LoVo (cell line): ENCODE measurements at places on chromosomes 16 and 17.

DNA sequence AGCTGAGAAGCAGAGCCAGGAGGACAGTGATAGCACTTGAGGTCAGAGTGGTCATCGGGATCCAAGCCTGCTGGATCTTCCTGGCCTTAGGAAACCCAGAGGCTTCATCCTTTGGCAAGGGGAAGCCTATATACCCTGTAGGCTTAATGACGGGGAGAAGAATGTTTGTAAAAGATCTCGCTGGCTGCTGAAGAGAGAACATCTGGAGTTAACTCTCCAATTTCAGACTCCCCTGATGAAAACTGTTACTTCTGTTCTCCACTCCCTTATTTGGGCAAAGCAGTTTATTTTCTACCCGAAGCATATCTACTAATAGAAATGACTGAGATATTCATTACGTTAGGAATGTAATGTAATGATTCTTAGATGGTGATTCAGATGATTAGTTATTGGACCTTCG lies 487.0 kb downstream of the CDH13 start:
- no peak for DNase-seq

GRCh38 chr16:79006765-79007164 lies 593.8 kb downstream of the MAF start:
- no peak for DNase-seq

GRCh38 chr16:30472328-30472942 lies at the start of gene ITGAL:
ITGAL (plus strand) TSS chr16:30472742; CDS start chr16:30472838, 96 bp downstream.
- DNase-seq: no peak

GRCh38 chr16:85504242-85504641 lies 108.9 kb upstream of the GSE1 start:
- DNase-seq: no peak

GRCh38 chr17:64788286-64789060 lies 126.4 kb upstream of the SMURF2 start:
- no peak for DNase-seq

GRCh38 chr16:2953706-2954627 lies 10.1 kb upstream of the KREMEN2 start:
- no peak for DNase-seq

- no peak for DNase-seq
Observed at GRCh38 chr16:17238285-17239028, 232.3 kb downstream of the XYLT1 start.

DNA sequence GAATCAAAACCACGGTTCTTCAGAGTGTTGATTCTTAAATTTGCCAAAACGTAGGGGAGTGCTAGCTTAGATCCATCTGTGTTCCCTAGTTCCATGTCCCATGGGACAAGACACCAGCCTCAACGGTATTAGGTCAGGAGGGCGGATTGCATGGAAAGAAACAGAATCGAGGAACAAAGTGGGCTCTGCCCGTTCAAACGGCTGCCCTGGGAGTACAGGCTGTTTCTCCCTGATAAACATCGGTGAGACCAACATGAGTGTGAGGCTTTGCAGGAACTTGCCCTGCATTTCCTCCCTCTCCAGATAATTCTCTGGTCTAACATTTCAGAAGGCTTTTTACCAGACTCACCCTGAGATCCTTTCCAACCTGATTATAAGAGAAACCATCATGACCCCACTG lies 82.2 kb downstream of the MRM3 start:
- DNase-seq: no peak

DNA sequence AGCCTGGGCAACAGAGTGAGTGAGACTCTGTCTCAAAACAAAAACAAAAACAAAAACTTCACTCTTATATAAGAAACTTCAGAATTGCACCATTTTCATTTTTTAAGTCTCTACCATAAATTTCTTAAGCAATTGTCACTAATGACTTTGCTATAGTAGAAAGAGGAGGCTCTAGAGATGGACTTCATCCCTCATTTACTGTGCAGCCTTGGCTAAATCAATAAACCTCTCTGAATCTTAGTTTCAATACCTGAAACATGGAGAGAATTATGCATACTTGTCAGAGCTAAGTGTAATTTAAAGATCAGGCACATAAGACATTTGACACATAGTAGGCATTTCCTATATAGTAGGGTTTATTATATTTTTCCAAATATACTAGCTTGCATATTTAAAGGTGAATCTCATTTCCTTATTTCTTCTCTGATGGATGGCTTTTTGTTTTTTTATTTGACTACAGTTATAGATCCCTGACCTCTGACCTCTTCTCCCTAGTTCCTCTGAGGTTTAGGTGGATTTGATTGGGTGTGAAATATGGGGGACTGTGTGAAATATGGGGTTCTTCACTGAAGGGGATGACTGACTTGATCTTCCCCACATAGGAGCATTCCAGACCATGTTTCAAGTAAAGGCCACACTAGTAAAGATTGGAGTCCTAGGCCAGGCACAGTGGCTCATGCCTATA lies 2.7 kb downstream of the CCL5 start:
- DNase-seq: no peak

DNA sequence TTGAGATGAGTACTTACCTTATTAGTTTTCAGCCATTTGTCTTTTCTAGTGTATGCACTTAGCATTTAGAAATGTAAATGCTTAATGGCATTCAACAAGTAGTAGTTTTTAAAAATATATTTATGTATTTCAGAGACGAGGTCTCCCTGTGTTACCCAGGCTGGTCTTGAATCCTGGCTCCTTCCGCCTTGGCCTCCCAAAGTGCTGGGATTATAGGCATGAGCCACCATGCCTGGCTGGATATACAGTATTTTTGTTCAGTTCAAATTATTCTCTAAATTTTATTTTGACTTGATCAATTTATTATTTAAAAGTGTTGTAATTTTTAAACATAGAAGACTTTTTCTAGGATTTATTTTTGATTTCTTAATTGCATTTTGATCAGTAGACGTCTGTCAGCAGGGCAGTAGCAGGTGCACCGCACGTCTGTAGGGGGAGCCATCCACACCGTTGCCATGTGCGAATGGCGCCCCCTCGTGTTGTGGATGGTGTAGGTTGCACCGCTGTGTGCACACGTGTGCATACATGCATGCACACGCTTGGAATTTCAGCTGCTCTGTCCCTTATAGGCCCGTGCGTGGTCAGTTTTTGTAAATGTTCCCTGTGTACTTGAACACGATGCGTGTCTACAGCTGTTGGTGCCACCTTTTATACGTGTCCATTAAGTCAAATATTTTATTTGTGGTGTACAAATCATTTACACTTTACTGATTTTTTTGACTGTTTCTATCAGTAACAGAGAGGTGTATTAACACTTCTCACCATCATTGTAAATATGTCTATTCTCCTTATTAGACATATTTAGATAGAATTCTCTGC lies 30.6 kb downstream of the RPTOR start:
- peak; percentile 80 for DNase-seq

- no peak for DNase-seq
Observed at GRCh38 chr16:49345829-49346228, 27.8 kb upstream of the C16orf78 start.

- DNase-seq: peak; percentile 40
Observed at GRCh38 chr17:16516594-16517051, 24.6 kb upstream of the LRRC75A start.

GRCh38 chr16:85620374-85620773 lies 7.3 kb downstream of the GSE1 start:
- DNase-seq: no peak

GRCh38 chr17:10216213-10216938 lies 18.0 kb upstream of the GAS7 start:
- no peak for DNase-seq
